ENCODE measurements at places on chromosomes 5 and 9. TPM values are rescaled to one million over a fixed set of nuclear protein-coding genes. Genes with fewer than 3 reads are reported as not detected.
A peak's percentile ranks its signal among the peaks of the same experiment; 100 is the strongest.

The EHMT1 gene
- total RNA-seq: 99.2 TPM

GRCh38 chr5:137587919-137588318 is 88.8 kb upstream of the SPOCK1 start:
- DNase-seq: no peak

- no peak for DNase-seq
These were observed 18.8 kb upstream of the RPL26L1 start for GRCh38 chr5:172940268-172941066.

DNA sequence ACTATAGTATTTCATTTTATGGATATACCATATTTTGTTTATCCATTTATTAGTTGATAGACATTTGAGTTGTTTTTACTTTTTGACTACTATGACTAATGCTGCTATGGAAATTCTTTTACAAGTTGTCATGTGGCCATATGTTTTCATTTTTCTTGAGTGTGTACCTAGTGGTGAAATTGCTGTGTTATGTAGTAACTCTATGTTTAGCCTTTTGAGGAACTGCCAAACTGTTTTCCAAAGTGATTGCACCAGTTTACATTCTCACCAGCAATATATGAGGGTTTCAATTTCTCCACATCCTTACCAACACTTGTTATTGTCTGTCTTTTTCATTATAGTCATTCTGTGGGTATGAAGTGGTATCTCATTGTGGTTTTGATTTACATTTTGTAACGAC is 75.4 kb downstream of the GRIA1 start:
- no peak for DNase-seq

GRCh38 chr5:95114305-95114704 is 170.6 kb downstream of the MCTP1 start:
- no peak for DNase-seq

GRCh38 chr5:11329679-11330078 is 568.6 kb upstream of the DAP start:
- no peak for DNase-seq

The ORM2 gene
- total RNA-seq: not detected

DNA sequence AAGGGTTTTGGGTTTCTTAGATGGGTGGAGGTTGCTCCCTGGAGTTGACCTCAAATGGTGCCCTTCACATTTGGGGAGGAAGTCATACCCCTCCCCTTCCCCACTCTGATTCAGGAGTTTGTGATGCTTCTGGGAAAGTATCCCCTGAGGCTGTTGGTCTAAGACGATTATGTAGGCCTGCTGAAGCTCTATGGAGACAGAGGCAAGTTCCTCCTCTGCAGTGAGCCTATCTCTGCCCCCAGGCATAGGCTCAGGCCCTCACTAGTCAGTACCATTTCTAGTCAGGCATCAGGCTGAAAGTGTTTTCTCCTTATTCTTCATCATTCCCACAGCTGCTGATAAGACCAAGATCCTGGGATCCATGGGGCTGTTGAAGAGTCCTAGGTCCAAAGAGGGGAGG is 271.6 kb upstream of the NUDT12 start:
- DNase-seq: no peak

The INSL4 gene
- not detected for total RNA-seq

The TERT gene
- total RNA-seq: not detected

GRCh38 chr9:136835162-136835931 is 6.9 kb upstream of the AJM1 start:
- no peak for DNase-seq

DNA sequence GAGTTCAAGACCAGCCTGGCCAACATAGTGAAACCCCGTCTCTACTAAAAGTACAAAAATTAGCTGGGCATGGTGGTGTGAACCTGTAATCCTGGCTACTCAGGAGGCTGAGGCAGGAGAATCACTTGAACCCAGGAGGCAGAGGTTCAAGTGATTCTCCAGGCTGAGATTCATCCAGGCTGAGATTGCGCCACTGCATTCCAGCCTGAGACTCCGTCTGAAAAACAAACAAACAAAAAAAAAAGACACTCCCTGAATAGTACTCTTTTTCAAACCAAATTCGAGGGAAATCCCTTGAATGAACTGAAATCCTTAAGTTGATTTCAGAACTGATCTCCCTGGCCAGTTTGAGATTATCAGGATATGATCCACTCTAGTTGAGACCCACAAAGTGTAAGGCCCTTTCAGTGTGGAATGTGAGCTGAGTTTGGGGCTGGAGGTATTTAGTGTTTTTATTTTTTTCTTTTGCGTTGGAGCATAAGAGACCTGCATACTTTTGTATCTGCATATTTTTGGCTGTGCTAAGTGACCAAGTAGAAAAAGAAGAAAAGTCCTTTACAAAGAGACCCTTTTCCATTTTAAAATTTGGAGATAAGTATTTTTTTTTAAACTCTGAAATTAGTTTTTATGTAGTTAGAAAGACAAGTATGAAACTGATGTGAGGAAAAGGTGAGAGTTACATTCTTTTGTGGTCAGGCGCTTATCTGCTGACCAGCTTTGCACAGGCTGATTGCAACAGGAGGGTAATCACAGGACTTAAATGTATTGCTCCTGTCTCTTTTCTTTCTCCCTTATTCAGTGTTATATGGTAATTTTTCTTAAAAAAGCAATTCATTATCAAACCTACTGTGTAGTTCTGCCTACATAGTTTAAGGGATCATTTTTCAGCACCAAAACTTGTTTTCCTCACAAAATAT is 42.9 kb downstream of the TMEFF1 start:
- no peak for DNase-seq

DNA sequence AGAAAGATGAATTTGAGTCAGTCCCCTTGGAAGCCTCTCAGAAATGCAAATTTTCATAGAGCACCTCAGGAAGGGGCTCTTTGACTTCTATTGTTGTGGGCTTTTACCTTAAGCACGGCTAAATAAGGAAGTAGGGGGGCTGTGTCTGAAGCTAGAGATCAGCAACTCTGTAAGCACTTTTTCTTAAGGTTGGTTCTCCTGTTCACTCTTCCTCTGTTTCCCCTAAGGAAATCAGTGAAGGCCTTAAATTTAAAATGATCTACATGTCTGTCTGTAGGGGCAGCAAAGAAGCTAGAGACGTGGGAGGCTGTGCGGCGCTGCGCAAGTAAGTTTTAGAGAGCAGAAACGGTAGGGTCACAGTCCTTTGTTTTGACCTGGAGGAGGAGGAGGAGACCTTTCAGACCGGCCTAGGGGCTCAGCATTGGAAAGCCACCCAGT is 1.2 kb upstream of the CDC14B start:
- DNase-seq: no peak

DNA sequence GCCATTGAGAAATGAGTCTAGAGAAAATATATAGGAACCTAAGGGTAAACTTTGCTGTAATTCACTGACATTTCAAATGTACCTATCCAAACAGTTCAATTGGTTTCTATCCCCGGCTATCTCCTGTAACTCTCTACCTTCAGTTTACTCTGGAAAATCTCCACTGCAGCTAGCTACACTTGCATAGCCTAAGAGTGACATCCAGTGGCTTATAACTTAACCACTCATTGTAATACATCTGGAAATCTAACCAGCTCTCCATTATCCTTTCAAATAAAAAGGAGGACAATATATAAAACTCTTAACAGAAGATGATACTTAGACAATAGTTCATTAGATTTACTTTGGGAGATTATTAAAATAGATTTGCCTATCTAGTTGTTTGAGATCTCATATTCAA is 35.3 kb upstream of the SPDL1 start:
- DNase-seq: no peak

DNA sequence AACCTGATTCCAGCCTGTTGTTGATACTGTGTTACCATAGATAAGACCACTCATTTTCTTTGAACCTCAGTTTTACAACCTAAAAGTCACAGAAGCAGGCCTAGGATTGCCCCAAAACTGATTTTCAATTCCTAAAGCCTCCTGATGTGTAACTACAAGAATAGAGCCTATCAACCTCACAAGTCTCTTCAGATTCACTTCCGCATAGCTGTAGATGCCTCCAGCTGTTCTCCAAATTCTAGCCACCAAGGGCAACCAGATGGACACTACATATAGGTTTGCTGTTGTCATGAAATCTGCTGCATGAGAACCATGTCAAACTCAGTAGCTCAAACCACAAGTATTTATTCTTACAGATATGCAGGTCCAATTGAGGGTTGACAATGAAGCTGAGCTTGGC is 143.5 kb downstream of the SPATA31D1 start:
- DNase-seq: no peak

The FOXE1 gene
- not detected for total RNA-seq

The SGCD gene
- total RNA-seq: 1.5 TPM

GRCh38 chr5:34008802-34009201 is 952 bp upstream of the AMACR start:
- DNase-seq: no peak

GRCh38 chr9:26413611-26414010 is 479.0 kb downstream of the CAAP1 start:
- DNase-seq: no peak

The PCDHB14 gene
- total RNA-seq: 2.6 TPM

- no peak for DNase-seq
These were observed 317.6 kb downstream of the CWC27 start for GRCh38 chr5:65086234-65086890.

DNA sequence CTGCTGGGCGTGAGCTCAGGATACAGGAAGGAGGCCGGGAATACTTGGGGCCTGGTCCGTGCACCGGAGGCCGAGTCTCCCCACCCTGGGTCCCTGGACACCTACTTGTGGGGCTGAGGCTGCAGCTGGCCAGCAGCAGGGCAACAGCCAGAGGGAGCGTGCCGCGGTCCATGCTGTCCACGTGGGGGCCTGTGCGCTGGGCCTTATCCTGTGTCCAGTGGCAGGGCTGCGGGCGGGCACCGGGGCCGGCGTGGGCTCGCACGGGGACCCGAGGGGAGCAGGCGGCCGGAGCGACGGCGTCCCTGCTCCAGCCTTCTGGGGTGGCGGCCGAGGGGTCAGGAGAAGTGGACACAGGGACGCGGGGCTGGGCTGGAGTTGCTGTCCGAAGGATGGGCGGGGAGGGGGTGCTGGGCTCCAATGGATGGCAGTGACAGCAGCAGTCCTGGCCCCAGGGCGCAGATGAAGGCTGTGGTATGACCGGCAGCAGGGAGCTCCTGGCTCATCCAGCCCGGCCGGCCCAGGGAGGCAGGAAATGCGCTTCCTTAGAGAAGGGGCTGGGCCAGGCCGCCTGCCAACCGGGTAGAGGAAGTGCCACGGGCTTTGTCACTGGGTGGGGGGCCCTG is at the start of gene ENG:
ENG (minus strand) TSS at position 475 of the 623 bp plus-strand sequence; CDS start at position 172, 303 bp downstream.
- peak; percentile 58 for DNase-seq
